ENCODE measurements at places on chromosomes 11 and 22.

- DNase-seq, result no peak
Observed at GRCh38 chr11:16454289-16454863, 98.0 kb upstream of the SOX6 start.

DNA sequence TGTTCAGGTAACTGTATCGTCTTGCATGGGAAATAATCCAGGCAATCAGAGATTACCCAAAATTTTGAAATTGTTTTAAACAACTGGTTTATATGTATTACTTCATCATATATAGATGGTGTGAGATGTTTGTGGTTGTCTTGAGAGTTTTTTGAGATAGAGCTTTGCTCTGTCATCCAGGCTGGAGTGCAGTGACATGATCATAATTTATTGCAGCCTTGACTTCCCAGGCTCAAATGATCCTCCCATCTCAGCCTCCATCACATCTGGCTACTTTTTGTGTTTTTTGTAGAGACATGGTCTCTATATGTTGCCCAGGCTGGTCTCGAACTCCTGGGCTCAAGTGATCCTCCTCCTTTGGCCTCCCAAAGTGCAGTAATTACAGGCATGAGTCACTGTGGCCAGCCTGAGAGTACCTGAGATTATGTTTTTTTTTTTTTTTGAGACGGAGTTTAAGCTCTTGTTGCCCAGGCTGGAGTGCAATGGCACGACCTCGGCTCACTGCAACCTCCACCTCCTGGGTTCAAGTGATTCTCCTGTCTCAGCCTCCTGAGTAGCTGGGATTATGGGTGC lies 11.5 kb downstream of the CTNND1 start:
- DNase-seq, result no peak

DNA sequence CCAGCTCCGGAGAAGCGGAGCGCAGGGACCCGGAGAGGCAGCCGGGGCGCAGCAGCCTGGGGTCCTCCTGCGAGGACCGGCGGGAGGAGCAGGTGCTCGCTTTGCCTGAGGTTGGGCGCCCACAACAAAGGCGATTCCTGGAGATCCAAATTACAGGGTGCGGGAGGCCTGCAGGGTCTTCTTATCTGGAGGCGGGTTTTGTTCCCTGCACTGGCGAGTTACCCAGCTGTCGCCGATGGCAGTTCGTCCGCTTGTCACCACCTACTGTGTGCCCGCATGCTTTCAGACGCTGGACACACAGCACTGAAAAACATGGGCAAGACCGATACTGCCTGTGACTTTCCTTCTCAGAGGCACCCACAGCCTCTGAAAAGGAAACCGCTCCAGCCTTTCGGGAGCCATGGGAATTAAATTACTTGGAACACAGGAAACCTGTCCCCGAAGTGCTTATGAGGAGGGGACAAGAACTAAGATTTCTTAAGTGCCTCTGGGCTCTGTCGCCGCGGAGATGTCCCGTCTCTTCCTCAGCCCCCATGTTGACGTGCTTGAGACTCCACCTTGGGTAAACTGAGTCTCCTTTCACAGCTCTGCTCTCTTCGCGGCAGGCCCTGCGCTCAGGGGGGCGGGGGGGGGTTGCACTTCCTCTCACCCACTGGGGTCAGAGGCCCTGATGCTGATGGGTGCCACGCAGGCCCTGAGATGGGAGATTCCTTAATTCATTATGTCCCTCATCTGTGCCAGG lies 1.3 kb upstream of the ZFTA start:
- DNase-seq, result no peak

- no peak for DNase-seq
Observed at GRCh38 chr11:73077454-73077853, 64.7 kb downstream of the FCHSD2 start.

- no peak for DNase-seq
Observed at GRCh38 chr22:17518406-17518805, 44.9 kb upstream of the SLC25A18 start.

GRCh38 chr22:17639247-17639741 lies 737 bp downstream of the BCL2L13 start:
- DNase-seq, result peak; percentile 9

DNA sequence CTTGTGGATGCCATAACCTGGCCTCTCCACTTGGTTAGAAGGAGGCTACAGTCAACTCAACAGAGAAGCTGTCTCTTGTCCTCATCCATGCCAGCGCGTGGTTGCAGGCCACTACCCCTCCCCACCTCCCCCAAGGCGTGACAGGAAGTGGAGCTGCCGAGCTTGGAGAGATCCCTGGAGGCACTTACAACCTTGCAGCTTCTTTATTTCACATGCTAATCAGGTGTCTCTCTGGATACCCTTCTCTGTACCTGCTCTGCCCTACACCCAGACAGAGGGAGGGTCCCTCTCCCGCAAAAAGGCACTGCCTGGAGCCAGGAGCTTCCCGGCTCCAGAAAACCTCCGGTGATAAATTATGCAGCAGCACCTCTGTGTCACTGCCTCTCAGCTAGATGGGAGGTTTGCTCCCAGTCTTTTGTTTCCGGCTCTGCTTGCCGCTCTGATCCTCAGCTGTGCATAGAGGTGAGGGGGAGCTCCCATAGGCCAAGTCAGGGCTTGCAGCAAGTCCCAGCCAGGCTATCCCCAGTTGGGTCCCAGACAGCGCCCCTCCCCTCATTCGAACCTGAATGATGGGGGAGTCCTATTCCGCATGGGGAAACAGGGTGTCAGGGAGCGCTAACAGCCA lies 5.7 kb downstream of the LRP4 start:
- no peak for DNase-seq

GRCh38 chr11:24592360-24592759 lies 95.5 kb downstream of the LUZP2 start:
- no peak for DNase-seq

DNA sequence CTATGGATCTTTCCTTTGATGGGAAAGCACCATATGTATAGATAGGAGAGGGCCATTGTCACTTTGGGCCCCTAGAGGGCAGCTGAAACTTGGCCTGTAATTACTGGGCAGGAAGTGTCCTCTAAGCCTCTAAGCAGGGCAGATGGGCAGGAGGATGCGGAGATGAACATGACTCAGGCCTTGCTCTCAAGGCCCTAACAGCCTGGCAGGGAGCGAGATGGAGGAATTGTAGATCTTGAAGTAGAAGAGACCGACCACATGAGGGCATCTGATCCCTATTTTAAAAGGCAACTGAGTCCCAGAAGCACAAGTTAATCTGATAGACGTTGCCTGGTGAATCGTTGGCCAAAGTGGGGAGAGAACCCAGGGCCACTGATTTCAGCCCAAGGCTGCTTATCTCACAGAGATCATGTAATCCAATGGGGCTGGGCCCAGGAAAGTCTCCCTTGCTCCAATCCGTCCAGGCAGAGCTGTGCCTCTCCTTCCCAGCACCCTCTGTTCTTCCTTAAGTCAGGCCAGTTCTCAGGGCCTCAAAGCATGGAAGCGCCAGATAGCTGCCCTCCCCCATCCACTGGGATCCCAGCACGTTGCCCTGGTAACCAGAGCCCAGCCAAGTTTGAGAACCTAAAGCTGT lies 2.5 kb upstream of the SEPTIN3 start:
- DNase-seq, result peak; percentile 22

GRCh38 chr11:85806876-85807275 lies 4.1 kb downstream of the SYTL2 start:
- no peak for DNase-seq

- no peak for DNase-seq
Observed at GRCh38 chr22:49783926-49784629, 43.6 kb downstream of the BRD1 start.

DNA sequence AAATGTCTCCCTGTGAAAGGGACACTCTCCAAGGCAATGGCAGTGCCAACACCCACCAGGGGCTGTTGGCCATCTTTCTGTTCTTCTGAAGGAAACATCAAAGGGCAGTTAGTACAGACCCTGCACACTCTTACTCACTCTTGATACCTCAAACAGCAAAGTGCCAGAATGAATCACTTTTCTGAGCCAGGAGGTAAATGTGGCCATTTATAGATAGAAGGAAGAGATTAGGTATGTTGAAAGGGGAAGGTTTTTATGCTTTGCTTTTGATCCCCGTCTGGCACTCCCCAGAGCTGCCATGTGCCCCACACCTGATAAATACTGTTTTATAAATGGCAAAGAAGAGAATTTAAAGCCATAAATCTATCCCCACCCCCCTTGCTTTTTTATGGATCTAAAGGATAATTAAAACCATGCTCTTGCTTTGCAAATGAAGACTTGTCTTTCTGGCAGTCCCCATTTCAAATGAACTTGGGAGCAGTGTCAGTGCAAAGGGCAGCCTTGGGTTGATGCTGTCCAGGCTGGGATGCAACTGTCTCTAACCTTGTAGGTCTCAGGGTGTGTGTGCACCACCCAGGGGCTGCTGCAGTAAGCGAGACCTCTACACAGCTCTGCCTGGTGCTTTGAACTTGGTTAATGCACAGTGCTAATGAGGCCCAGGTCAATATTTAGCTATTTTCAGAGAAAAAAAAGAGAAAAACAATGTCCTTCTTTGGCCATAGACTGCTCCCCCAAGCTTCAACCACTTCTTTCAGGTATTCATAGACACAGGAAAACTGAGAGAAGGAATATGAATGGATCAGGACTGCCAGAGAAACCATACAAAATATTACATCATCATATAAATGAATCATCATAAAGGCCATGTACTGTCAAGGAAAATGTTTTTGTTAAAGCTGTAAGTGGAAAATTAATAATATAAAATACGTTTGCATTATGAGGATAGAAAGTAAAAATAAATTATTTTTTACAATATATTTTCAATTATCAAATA lies 207.5 kb downstream of the ETS1 start:
- DNase-seq, result no peak

DNA sequence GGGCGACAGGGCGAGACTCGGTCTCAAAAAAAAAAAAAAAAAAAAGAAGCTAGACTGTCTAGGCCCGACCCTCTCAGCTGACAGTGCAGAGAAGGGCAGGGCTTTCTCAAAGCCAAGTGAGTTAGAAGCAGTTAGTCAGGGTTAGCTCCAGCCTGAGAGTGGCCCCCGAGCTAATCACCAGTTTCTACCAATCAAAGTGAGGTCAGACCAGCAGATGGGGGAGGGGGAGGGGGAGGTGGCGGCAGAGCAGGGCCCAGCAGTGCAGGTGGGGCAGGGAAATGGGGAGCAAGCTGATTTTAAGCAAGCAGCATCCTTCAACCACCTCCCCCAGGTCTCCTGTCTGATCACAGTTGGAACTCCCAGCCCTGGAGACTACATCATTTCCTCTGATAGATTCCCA lies 55.3 kb upstream of the PRR5 start:
- no peak for DNase-seq

- DNase-seq, result no peak
Observed at GRCh38 chr22:27130906-27131305, 473.5 kb downstream of the MIAT start.

DNA sequence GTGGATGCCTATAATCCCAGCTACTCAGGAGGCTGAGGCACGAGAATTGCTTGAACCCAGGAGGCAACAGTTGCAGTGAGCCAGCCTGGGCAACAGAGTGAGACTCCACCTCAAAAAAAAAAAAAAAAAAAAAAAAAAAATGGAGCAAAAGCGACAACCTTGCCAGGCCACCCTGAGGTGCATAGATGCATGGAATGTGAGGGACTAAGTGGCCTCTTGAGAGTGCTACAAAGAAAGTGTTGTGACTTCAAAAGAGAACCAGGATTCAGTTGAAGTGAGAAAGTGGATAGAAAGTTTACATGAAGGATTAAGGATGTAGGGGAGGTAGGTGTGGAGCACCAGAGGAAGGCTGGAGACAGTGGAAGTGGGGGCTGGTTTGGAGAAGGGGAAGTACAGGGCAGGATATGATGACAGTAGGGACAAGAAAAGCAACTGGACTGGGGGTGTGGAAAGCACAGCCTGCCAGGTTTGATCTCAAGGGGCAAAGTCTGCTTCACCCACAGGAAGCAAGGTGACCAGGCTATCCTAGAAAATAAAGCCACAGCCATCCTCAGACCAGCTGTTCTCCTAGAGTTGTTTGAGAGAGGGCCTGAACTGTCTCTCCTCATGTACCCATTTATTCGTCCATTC lies 36.0 kb upstream of the OLFML1 start:
- no peak for DNase-seq

- no peak for DNase-seq
Observed at GRCh38 chr11:73382183-73382582, 6.0 kb downstream of the RELT start.

DNA sequence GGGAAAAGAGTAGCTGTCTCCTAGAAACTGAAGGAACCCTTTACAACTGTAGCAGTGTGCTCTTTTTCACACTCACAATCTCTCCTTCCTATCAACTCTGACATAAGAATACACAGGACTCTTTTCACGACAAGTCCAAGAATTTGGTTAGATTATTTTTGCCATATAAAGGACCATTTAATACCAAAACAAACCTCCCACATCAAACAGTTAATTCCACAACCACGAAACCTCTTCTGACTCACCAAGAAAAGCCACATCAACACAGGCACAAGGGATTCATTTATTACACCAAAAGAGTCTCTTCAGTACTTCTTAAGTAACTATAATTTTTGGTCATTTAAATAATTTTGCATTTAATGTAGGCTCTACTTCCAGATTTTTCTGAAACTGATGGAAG lies 222.6 kb upstream of the PITPNB start:
- no peak for DNase-seq

- no peak for DNase-seq
Observed at GRCh38 chr11:64867748-64868462, 10.5 kb downstream of the EHD1 start.

DNA sequence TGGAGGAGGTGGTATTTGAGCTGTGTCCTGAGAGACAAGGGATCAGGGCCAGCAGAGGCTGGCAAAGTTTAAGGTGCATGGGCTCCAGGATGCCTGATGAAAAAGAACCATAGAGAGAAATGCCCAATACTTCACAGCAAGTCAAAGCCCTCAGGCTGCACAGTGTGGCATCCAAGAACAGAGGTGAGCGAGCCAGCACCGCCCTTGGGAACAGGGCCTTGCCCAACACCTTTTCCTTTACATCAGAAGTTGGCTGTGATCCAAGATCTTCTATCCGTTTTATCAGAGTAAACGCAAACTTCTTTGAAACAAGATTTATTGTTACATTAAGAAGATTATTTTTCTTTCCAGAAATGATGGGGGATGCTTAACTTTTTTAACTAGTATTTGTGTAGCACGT lies 1.4 kb downstream of the B3GNT6 start:
- DNase-seq, result no peak

GRCh38 chr22:32542677-32543357 lies 68.2 kb downstream of the FBXO7 start:
- DNase-seq, result no peak

GRCh38 chr11:73647459-73648100 lies 1.2 kb downstream of the PLEKHB1 start:
- DNase-seq, result no peak

DNA sequence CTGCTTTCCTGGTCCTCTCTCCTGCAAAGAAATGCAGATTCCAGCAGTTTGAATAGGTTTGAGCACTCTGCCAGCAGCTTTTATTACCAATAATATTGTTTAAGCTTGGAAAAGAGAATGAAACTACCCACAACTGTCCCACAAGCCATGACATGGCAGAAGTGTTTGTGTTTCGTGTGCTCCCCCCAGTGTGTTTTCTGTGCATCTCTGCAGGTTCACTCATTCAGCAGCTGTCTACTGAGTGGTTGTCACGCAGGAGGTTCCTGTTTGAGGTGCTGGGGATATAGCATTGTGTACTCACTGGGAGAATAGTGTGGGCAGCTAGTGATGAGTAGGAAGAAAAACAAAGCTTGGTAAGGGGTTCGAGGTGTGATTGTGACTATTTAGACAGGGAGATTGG lies 55.3 kb upstream of the SUSD2 start:
- no peak for DNase-seq

All from GF-D8 (cell line).